Breast epithelium (tissue), 4 donors: ENCODE measurements at places on chromosomes 2 and 18.
A peak's percentile ranks its signal among the peaks of the same experiment; 100 is the strongest.

GRCh38 chr18:48295586-48296311 is 113.4 kb downstream of the ZBTB7C start:
- peaks cover 7% of the 10 kb centered on the region for H3K4me1 ChIP-seq
- peak overlapping the region; percentile 80 for H3K27ac ChIP-seq
- no peaks in the 10 kb centered on the region for H3K36me3 ChIP-seq
- no peak overlapping the region for H3K4me3 ChIP-seq

GRCh38 chr2:187171318-187171717 is 276.7 kb downstream of the CALCRL start:
- H3K4me1 ChIP-seq: no peaks in the 10 kb centered on the region
- H3K27ac ChIP-seq: no peak overlapping the region
- H3K27me3 ChIP-seq: no peaks in the 10 kb centered on the region

DNA sequence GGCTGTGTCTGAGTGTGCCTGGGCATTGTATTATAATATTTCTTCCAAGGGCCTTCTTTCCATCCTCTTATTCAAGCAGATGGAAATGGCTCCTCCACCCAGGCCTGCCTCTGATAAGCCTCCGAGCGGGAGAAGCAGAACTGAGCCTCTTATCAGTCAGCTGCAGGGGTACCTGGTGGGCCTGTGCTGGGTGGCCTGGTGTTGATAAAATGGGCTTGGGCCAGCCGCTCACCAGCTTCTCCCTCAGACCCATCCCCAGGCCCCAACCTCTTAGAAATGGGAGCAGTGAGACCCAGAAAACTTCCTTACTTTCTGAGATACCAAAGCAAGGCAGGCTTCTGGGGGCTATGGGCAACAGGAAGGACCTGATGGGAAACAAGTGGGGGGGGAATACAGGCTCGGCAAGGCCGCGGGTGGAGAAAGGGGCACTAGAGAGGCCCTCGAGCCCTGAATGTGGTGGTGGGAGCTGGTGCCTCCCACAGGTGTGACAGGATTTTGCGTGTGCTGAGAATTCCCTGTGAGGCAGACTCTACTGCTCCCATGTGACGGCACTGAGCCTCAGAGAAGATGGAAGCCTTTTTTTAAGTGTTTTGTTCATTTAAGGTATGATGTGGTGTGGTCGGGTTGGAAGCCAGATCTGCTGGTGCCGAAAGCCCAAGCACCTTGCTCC is 18.3 kb downstream of the GYPC start:
- no peak overlapping the region for H3K4me3 ChIP-seq
- H3K4me1 ChIP-seq: no peaks in the 10 kb centered on the region
- DNase-seq: no peak
- no peak overlapping the region for H3K27ac ChIP-seq

GRCh38 chr18:77131652-77132368 is 773 bp downstream of the MBP start:
- peaks cover 4% of the 10 kb centered on the region for H3K4me1 ChIP-seq
- DNase-seq: peak; percentile 60
- H3K27me3 ChIP-seq: no peaks in the 10 kb centered on the region
- peak overlapping the region; percentile 96 for H3K27ac ChIP-seq
- no peaks in the 10 kb centered on the region for H3K36me3 ChIP-seq

- DNase-seq: peak; percentile 59
- no peak overlapping the region for H3K4me3 ChIP-seq
- no peaks in the 10 kb centered on the region for H3K27me3 ChIP-seq
- no peaks in the 10 kb centered on the region for H3K36me3 ChIP-seq
- no peaks in the 10 kb centered on the region for H3K4me1 ChIP-seq
- peak overlapping the region; percentile 61 for H3K27ac ChIP-seq
Observed at GRCh38 chr2:54928719-54929118, 121.5 kb downstream of the RTN4 start.

DNA sequence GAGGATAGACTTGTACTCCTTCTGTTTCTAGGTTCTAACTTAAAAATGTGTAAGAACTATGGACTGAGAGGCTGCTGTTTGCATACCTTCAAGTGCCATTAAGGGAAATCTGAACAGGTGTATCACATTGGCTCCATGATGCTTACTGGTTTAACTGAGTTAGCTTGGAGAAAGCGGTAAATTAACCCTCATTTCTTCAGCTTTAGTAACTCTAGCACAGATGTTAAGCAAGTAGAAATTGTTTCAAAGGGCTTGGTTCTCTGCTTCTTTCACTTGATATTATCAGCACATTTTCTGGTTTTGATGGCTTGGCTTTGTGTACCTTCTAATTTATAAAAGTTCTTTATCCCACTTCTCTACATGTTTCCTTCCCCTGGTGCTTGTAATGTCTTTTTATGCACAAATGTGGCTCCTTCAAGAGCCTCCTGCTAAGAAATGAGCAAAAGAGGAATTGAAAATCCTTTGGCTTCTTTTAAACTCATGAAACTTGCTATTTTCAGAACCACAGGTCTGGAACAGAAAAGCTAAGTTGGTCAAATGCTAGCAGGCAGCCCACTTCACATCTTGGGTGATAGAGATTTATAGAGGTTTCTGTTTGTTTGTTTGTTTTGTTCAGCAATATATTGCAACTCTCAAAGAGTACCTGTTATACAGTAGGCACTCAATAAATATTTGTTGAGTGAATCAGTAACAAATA is 249.9 kb upstream of the THUMPD2 start:
- DNase-seq: no peak
- no peak overlapping the region for H3K27ac ChIP-seq
- H3K27me3 ChIP-seq: no peaks in the 10 kb centered on the region
- no peaks in the 10 kb centered on the region for H3K4me1 ChIP-seq

- H3K36me3 ChIP-seq: no peaks in the 10 kb centered on the region
- H3K27me3 ChIP-seq: no peaks in the 10 kb centered on the region
- H3K4me1 ChIP-seq: no peaks in the 10 kb centered on the region
- no peak overlapping the region for H3K27ac ChIP-seq
Observed at GRCh38 chr2:110865188-110865587, 132.8 kb downstream of the ACOXL start.

- no peaks in the 10 kb centered on the region for H3K27me3 ChIP-seq
- no peaks in the 10 kb centered on the region for H3K4me1 ChIP-seq
- no peak overlapping the region for H3K4me3 ChIP-seq
- no peaks in the 10 kb centered on the region for H3K36me3 ChIP-seq
Observed at GRCh38 chr2:46748735-46749531, 166.7 kb downstream of the MCFD2 start.

DNA sequence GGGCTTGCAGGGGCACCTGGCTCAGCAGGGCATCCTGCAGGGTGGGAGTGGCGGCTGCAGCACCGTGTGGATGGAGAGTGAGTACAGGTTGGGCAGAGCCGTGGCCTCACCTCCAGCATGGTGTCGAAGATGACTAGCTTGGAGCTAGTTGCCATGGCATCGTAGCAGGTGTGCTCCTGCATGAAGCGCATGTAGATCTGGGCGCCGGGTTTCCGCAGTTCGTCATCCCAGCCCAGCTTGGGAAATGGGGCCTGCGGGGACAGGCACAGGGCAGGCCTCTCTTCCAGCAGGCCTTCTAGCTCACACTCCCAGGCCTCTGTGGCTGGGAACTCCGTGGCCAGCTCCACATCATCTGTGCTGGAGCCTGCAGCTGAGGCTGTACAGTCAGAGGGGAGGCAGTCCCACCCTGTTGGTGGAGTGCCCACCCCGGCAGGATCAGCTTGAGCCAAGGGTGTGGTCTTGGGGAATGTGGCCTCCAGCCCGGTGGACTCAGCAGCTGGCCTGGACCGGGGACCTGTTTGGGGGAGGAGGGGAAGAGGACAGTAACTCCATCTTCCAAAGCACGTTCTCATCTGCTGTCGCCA is 1.6 kb downstream of the PRKAG3 start:
- no peaks in the 10 kb centered on the region for H3K4me1 ChIP-seq
- no peak overlapping the region for H3K27ac ChIP-seq
- no peaks in the 10 kb centered on the region for H3K27me3 ChIP-seq

DNA sequence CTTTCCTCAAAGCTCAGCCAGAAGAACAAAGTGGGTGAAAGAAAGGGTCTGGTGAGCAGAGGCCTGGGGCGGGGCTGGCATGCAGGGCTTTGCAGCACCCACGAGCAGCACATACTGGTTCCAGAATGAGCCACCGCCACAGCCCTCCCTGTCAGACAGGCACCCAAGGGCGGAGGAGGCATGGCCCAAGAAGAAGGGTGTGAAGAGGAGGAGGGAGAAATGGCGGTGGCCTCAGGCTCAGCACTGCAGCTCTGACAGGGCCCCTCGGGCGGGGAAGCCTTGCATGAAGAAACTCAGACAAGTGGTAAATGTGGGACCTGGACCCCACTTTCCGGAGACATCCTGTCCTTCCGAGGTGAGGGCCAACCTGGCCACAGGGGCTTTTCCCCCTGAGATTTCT is 15.7 kb downstream of the FAM228A start:
- no peak overlapping the region for H3K4me3 ChIP-seq
- no peak overlapping the region for H3K27ac ChIP-seq
- no peaks in the 10 kb centered on the region for H3K36me3 ChIP-seq
- H3K4me1 ChIP-seq: no peaks in the 10 kb centered on the region
- no peaks in the 10 kb centered on the region for H3K27me3 ChIP-seq
